ENCODE measurements at places on chromosomes 2 and 18.

DNA sequence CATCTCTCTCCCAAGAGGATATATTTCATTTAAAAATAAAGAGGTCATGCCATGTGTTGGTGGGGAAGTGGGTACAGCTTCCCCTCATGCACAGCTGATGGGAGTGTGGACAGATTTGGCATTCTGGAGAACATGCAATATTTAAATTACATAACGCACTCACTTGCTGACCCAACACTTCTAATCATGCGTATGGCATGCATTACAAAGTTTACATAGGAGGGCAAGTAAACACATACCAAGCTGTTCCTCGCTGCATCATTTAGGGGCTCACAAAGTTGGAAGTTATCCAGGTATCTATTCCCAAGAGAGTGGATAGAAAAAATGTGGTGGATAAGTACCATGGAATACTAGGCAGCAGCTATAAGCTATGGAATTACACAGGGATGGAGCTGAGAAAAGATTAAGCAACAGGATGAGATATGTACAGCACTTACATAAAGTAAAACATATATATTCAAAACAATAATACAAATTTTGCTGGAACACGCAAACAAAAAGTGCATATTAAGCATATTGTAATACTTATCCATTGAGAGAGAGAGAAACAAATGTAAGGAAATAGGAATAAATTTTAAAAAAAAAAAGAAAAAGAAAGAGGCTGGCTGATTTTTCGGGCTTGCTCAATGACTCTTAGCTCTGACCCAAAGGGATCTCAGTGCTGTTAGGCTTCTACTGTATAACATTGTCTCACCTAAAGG lies 11.0 kb downstream of the CYP1B1 start:
- DNase-seq = no peak

DNA sequence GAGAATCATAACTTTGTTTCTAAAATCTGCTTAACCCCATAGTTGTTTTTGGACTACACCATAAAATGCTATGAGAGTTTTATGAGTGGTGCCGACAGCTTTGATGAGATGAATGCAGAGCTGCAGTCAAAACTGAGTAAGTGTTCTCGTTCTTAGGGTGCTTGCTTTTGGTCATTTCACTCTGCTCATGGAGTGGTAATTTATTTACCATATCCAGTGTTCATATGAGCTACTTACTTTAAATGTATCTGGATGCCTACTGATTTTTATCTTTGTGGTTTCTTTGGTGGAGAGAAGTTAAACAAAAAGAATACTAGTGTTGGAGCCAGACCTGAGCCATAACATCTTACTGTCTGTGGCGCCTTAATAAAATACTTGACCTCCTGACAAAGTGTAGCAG lies 16.4 kb downstream of the NDC80 start:
- DNase-seq = no peak

DNA sequence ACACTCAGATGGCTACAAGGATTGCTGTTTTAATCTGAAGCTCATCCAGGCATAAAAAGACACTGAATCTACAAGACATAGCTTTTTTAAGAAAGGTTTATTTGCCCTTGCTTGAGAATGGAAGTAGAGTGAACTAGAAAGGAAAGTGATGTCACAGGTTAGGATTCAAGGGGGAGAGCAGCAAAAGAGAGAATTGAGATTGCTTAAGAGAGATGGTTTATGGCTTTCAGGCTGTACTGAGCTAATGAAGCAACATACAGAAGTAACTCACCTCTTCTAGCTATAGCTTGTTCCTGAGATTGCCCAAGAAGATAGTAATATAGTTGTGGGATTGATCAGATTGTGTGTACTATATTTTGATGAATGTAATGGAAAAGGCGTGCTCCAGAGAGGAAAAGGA lies 26.1 kb upstream of the ACVR2A start:
- DNase-seq = no peak

- DNase-seq = no peak
Measured at GRCh38 chr2:32464431-32464830, 107.6 kb downstream of the BIRC6 start.

GRCh38 chr2:19020144-19021099 lies 338.0 kb downstream of the OSR1 start:
- no peak for DNase-seq
